HuH-7.5 (cell line): ENCODE measurements at places on chromosomes 3 and 15.

- DNase-seq, result no peak
These were observed 213.6 kb downstream of the RBMS3 start for GRCh38 chr3:29494305-29495036.

GRCh38 chr3:25449857-25450256 lies 21.8 kb downstream of the RARB start:
- no peak for DNase-seq

DNA sequence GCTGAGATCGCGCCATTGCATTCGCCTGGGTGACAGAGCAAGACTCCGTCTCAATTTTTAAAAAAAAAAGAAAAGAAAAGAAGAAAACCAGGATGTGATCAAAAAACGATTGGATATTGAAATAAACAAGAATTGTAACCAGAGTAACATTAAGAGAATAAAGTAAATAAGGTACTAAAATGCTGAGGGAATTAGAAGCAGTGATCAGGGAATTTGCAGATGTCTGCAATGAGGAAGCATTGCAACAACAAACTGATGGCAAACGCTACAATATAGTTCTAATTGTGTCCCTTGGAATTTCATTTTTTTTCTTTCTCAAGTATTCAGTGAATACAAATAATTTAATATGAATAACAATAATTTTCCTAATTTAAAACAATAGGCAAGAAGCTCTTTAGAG lies 1077.5 kb downstream of the TBL1XR1 start:
- DNase-seq, result no peak

GRCh38 chr3:195117978-195118581 lies 152.9 kb downstream of the XXYLT1 start:
- no peak for DNase-seq

DNA sequence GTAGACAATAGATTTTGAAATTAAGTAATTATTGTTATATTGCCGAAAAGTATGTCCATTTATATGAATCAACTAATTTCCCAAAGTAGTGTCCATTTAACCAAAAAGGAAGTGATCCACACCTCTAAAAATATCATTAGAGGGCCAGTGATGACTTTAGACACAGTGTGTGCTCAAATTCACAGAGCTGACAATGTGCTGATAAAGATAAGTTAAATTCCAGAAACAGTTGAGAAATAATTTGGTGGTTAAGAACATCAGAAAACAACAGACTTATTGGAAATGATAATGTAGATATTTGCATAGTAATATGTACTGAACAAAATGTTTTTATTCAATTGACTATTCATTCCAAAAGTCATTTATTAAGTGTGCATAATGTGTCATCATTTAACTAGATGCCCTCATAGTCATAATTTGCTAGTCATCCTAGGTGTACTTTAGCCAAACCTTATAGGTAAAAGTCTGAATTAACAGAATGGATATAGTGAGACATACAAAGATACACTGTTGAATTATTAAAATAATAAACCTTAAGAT lies 230.2 kb upstream of the ADAMTS9 start:
- no peak for DNase-seq

- DNase-seq, result no peak
These were observed 56.4 kb downstream of the ZNF621 start for GRCh38 chr3:40581166-40581565.

DNA sequence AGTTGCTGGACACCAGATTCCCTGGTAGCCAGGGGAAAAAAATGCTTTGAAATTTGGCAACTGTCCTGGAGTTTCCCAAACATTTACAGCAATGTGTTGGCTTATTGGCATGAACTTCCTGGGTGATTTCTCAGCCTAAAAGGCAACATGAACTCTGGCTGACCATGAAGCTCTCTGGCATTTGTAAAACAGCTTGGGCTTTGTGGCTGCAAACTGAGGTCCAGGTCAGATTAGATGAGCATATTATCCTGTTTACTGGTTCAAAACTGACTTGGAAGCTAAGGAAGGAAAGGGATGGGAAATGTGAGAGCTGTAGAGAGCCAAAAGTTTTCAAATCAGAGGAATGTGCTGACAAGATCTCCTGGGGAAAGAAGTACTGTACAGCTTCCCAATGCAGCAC lies 139.0 kb downstream of the P3H2 start:
- DNase-seq, result no peak

DNA sequence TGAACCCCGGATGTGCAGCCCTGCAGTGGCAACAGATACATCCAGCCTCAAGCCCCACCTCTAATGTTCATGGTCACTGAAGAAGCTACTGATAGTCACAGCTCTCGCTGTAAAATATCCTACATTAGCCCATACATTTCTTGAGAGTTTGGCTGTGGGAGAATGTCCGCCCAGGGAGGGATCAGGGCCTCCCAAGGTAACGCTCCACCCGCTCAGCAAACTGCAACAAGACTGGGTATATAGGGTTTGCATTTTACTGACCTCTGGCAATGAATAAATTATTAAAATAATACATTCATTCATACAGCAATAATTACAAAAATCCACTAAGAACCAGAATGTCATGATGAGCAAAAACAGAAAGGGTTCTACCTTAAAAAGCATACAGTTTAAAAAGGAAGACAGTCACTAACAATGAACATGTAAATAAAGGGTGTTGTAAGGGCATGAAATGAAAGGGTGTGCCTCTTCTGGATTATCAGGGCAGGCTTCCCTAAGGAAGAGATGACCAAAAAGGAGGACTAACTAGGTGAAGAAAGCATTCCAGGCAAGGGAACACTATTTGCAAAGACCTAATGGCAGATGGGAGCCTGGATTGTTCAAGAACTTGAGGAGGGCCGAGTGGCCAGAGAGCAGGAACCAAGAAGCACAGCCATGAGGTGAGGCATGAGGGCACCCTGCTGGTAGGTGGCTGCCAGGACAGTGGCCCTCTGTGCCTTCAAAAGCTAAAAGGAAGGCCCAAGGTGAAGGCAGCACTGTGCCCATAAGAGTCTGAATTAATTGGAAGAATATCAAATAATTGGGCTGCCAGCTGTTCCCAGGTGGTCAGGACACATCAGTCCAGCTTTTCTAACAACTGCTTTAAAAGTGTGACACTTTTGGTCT lies 28.1 kb upstream of the CTDSPL start:
- no peak for DNase-seq

GRCh38 chr15:79629687-79630086 lies 197.6 kb downstream of the MINAR1 start:
- DNase-seq, result no peak

GRCh38 chr15:65246026-65246714 lies 34.9 kb upstream of the CILP start:
- no peak for DNase-seq

- DNase-seq, result no peak
These were observed 127.6 kb downstream of the TBL1XR1 start for GRCh38 chr3:177069514-177070329.
